ENCODE measurements at places on chromosomes 3 and 15.

DNA sequence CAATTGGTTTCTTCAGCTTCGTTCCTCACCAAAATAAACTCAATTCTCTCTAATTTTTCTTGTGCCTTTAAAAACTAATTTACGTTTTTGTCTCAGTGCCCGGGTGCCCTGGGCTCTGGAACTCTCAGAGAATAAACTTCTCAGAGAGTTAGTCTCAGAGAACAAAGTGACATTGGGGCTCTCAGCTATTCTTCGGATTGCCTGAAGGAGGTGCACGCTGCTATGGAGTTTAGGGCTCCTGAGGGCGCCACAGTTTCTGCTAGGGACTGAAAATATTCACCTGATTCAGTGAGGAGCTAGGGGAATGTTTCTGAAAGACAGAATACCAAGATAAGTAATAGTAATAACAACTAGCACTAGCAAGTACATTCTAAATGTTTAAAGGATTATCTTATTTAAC lies 22.7 kb downstream of the ZIC4 start:
- DNase-seq = no peak

DNA sequence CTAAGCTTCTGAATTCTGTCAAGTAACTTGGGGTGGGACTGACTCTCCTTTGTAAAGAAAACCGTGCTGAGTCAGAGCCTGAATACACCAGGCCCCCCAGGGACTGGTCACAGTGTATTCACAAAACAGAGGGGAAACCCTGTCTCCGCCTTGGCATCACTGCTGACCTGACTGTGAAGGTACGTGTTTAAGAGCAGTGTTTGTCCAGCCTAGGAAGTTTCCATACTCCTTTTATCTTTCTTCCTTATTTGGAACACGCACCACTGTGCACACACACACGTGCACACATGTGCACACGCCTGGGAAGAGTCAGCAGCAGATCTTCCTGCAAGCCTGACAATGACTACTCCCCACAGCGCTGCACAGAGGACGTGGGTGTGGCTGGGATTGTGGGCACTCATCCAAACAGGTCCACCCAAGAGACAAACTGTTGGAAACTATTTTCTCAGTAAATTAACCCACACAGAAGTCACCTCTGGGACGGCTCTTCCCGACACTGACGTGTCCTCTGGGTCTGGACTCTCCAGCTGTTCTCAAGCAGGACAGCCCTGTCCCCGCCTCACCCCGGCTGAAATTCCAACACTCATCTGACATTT lies 87.7 kb downstream of the ATP10A start:
- DNase-seq = no peak

- no peak for DNase-seq
Measured at GRCh38 chr3:69639851-69640250, 99.4 kb upstream of the MITF start.

DNA sequence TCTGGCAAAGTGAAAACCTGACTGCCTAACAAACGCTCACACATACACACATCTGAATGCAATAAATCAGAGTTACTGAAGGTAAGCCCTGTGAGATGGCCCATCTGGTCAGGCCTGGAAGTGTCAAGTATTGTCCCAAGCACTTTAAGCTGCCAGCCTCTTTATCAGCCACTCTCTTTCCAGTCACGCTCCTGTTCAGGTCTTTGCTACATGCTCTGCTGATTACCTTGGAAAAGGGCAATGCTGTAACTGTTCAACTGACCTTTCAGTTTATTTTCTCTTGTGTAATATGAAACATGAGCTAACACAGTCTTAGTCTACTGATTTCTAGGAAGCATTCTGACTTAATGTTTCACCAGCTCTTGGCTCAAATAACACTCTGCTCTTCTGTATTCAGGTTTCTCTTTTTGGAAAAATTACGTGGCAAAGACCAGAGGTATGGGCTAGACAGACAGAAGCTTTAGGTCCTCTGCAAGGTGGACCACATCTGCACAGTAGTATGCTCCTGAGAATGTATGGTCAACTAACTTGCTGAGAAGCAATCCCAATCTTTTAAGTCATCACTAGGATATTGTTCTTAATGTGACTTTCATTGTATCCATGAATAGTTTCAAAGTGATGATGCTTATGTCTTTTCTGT lies 44.5 kb downstream of the GBE1 start:
- DNase-seq = peak; percentile 48

- DNase-seq = no peak
Measured at GRCh38 chr15:72502220-72502809, 28.2 kb downstream of the ARIH1 start.

DNA sequence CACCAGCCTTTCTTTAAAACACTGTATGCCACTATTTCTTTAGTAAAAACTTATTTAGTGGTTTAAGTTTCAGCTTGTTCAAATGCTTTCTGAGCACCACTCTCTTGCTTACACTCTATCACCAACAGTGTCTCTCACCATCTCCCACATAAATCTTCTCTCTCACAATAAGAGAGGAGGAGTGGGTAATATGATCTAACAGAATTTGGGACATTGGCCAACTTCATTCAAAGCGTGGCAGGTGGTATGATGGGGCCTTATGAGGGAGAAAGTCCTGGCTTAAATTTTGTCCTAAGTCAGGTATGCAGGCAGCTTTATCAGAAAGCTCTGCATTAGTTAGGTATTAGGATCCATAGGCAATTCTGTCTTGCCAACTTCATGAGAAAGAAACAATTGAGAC lies 1132.5 kb downstream of the TUSC7 start:
- DNase-seq = peak; percentile 36

DNA sequence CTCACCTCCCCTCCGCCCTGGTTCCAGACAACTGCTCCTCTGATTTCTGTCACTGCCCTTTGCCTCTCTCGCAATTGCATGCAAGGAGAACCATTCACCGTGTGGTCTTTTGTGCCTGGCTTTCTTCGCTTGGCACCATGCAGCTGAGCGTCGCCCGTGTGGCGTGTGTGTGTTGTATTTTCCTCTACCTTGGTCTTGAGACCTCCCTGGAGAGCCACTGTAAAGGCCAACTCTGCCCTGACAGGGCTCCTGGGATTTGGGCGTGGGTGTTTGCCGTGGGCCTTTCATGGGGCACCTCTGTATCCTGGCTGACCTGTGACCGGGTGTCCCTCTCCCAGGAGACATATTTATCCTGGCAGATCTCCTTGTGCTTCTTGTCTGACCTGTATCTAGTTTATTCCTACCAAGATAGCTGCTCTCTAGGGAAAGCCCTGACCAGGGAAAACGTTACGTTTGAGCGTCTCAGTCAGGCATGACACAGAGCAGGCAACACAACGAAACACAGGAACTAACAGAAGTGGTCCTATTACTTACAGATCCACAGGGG lies 2.0 kb upstream of the PIGZ start:
- no peak for DNase-seq

DNA sequence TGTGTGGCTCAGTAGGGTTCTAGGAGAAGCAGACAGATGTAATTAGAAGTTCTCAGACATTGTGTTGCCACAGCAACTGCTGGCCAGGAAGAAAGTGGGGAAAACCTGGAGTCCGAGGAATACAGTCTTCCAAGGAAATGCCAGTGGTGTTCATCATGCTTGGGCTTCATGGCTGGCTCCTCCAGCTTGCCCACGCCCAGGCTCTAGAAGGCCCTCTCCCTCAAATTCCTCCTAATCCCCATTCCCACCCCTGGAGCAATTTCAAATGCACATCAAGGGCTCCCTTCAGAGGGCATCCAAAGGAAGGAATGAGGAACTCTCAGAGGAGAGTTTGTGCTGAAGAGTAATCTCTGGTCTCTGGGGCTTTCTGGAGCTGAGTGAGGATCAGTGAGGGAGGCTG lies 21.9 kb downstream of the FSTL1 start:
- DNase-seq = no peak

GRCh38 chr3:65742914-65743313 lies 295.8 kb downstream of the MAGI1 start:
- DNase-seq = no peak

DNA sequence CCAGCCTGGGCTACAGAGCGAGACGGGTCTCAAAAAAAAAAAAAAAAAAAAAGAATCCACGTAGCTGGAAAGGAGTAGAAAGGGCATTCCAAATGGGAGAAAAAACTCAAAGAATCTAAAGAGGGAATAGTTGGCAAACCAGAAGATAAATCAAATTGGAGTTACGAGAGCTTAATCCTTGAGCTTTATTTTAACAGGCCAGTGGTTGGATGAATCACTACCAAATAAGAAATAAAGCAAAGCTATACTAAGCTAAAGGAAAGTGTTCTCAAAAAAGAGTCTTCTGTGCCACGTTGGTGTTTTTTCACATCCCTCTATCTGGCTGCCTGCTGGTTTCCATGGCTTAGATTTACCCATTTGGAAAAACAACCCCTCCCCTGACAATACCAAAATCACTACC lies 14.0 kb downstream of the VGLL4 start:
- DNase-seq = no peak

DNA sequence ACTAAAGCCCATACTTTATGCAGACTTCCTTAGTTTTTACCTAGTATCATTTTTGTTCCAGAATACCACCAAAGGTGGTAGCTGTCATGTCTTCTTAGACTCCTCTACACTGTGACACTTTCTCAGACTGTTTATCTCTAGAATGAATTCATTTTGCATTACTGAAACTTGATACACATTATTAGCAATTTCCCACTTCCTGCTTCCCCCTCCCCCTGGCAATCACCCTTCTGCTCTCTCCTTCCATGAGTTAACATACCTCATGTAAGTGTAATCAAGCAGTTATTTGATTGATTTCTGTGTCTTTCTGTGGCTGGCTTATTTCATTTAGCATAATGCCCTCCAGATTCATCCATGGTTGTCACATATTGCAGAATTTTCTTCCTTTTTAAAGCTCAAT lies 204.9 kb downstream of the STAG1 start:
- DNase-seq = peak; percentile 24

- no peak for DNase-seq
Measured at GRCh38 chr3:4588466-4588865, 95.3 kb downstream of the ITPR1 start.

DNA sequence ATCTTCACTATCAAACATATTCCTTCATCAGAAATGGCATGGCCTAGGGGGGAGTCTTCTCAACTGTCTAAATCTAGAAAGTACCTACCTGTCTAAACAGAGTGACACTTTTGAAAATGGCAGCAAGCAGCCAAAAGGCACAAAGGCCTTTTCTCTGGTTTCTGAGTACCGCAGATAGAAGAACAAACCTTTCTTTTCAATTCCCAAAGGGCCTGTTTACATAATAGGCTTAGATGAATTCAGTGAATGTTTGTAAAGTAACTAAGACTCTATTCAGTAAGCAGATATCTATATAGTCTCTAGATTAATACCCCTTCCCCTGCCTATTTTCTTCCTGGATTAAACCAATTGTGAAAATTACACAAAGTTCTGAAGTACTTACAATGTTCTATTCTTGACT lies 7.1 kb downstream of the MYEF2 start:
- peak; percentile 1 for DNase-seq

GRCh38 chr15:79170256-79170664 lies 79.7 kb upstream of the RASGRF1 start:
- no peak for DNase-seq

- no peak for DNase-seq
Measured at GRCh38 chr3:30268288-30268687, 338.1 kb upstream of the TGFBR2 start.

DNA sequence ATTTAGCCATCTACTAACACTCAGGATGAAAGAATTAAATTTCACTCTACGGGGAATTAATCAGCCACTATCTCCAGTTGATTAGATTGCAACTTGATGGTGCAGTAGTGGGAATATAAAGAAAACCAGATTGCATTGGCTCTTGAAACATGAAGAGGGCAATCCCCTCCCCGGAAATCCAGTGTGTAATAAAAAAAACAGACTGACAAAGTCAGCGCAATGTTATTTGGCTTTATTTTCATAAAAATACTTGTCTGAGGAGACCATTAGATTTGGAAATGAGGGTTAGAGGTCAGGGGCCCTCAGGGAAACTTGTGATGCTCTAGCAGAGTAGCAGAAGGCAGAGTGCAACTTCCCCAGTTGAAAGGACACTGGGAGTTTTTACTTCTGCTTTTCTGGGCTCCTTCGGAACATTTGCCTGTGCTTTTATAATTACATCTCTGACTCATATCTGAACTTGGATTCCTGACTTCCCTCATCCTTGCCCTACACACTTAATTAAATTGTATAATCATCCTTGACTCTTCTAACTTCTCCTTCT lies 326.8 kb downstream of the TUSC7 start:
- no peak for DNase-seq

GRCh38 chr3:78614486-78614885 lies 1153.3 kb downstream of the ROBO1 start:
- no peak for DNase-seq

All from DMS153 (cell line).